ENCODE measurements at places on chromosomes 3 and 15. TPM values are rescaled to one million over a fixed set of nuclear protein-coding genes. Genes with fewer than 3 reads are reported as not detected.

The MYO1E gene
- total RNA-seq: 226 TPM

The AHSG gene
- not detected for total RNA-seq

The TWF2 gene
- total RNA-seq: 147 TPM

The FSIP1 gene
- 0.85 TPM for total RNA-seq

The MYO5C gene
- total RNA-seq: 44.2 TPM

The ZNF501 gene
- total RNA-seq: 5.4 TPM

The CHRM5 gene
- total RNA-seq: not detected

The LRRC31 gene
- not detected for total RNA-seq

The CHDH gene
- total RNA-seq: 0.23 TPM

The MPI gene
- 89.3 TPM for total RNA-seq

The CNTN3 gene
- total RNA-seq: not detected
